ENCODE measurements at places on chromosomes 7 and 10. TPM values are rescaled to one million over a fixed set of nuclear protein-coding genes. Genes with fewer than 3 reads are reported as not detected.

The DPP6 gene
- not detected for total RNA-seq

- peaks cover 18% of the 10 kb centered on the region for H3K4me1 ChIP-seq
- no peaks in the 10 kb centered on the region for H3K36me3 ChIP-seq
- H3K4me3 ChIP-seq = no peak overlapping the region
- H3K27me3 ChIP-seq = no peaks in the 10 kb centered on the region
- no peak overlapping the region for H3K27ac ChIP-seq
Observed at GRCh38 chr10:88944813-88945212, 7.8 kb downstream of the ACTA2 start.

The SFTPD gene
- total RNA-seq = not detected

The NPY4R gene
- not detected for total RNA-seq

DNA sequence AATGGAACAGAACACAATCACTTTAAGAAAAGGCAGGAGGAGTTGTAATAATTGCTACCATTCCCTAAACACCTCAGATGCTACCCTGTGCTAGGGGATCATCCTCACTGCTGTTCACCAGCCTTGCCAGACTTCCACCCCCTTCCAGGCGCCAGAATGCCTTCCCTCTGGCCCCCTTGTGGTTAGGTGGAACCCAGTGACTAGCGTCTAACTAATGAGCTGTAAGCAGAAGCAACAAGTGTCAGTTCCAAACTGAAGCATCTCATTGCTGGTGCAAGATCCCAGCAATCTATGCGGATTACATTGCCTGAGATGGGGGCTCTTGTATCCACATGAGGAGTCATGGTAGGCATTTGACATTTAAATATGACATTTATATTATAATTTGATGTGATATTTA is 86.6 kb downstream of the FRMD4A start:
- DNase-seq = no peak
- H3K36me3 ChIP-seq = no peaks in the 10 kb centered on the region
- no peak overlapping the region for H3K27ac ChIP-seq
- peaks cover 5% of the 10 kb centered on the region for H3K4me1 ChIP-seq
- peaks cover 20% of the 10 kb centered on the region for H3K27me3 ChIP-seq

- DNase-seq = no peak
- peaks cover 18% of the 10 kb centered on the region for H3K4me1 ChIP-seq
- no peak overlapping the region for H3K4me3 ChIP-seq
- no peak overlapping the region for H3K27ac ChIP-seq
- H3K36me3 ChIP-seq = peaks cover 11% of the 10 kb centered on the region
- no peaks in the 10 kb centered on the region for H3K27me3 ChIP-seq
Observed at GRCh38 chr10:48384699-48384982, 78.2 kb downstream of the MAPK8 start.

The CRHR2 gene
- not detected for total RNA-seq

DNA sequence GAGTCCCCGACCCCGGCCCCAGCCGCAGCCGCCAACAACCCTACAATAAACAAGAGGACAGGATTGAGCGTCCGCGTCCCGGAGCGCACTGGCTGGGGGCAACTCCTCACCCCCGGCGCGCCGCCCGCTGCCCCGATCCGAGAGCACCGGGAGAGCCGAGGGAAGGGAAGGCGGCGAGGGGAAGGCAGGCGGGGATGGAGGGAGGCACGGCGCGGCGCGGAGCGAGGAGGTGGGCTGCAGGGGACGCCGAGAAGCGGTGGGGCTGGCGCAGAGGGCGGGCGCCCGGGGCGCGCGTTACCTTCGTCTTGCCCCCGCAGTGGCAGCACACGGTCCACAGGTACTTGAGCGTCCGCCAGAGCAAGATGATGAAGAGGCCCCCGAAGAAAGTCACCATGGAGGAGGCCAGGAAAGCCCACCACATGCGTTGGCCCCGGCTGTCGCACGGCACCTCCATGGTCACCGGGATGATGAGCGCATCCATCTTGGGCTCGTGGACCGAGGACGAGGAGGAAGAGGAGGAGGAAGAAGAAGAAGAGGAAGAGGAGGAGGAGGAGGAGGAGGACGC is 559 bp downstream of the KCNMA1 start:
- H3K4me3 ChIP-seq = peak overlapping the region; percentile 84
- H3K27ac ChIP-seq = no peak overlapping the region
- H3K4me1 ChIP-seq = peaks cover 4% of the 10 kb centered on the region
- peaks cover 78% of the 10 kb centered on the region for H3K27me3 ChIP-seq
- no peaks in the 10 kb centered on the region for H3K36me3 ChIP-seq

DNA sequence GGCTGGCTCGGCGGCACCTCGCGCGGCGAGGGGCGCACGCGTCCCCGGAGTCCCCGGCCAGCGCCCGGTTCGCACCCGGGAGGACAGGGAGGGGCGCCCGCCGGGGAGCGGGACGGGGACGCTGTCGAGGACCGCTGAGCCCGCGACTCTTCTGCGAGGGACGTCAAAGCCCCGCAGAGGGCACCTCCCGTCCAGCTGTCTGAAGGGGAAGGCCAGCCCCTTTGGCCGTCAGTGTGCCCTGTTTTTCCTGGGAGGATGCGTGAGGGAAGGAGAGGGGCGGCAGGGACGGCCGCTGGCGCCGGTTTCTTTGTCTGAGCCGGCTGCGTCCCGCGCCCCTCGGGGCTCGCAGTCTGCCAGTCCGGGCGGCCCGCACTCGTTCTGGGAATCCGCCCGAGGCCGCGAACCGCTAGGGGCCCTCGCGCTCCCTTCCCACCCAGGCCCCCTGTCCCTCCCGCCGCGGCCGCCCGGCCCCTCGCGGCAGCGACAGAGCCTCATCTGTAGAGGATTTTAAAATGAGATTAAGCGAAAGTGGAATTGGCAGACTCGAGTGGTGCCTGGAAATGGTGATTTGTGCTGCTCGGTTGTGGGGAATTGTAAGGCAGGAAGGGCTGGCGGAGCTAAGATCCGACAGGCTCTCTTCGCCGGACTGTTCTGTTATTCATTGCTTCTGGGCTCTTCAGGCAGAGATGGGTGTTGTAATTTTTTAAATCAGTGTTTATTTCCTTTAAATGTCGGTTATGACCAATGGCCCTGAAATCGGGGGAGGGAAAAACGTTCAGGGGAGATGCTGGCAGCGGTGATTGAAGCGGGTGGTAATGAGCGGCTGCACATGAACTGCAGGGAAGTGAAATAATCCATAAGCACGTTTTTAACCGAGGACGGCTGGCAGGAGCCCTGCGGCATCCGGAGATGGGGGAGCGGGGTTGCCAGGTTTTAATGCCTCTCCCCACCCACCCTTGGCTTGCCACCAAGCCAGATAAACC is 618 bp upstream of the RELN start:
- H3K27ac ChIP-seq = no peak overlapping the region
- DNase-seq = peak; percentile 8
- H3K4me3 ChIP-seq = peak overlapping the region; percentile 55

- no peak for DNase-seq
- no peak overlapping the region for H3K27ac ChIP-seq
- peaks cover 7% of the 10 kb centered on the region for H3K27me3 ChIP-seq
- no peaks in the 10 kb centered on the region for H3K36me3 ChIP-seq
- H3K4me1 ChIP-seq = peaks cover 2% of the 10 kb centered on the region
Observed at GRCh38 chr7:158387546-158387891, 200.1 kb downstream of the PTPRN2 start.

DNA sequence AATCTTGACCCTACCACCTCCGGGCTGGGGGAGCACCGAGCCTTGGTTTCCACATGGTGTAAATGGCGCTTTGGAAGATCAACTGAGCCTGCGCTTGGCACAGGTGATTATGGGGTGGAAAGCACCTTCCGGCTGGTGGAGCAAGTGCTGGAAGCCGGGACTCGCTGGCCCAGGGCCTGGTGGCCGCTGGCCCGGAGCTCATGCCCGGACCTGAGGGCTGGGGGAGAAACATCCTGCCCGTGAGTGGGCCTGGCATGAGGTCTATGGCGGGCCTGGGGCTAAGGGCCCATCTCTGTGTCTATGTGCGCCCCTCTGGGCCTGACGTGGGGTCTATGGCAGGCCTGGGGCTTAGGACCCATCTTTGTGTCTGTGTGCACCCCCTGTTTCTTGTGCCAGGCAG is 14.2 kb upstream of the LFNG start:
- H3K4me1 ChIP-seq = peaks cover 26% of the 10 kb centered on the region
- H3K27me3 ChIP-seq = no peaks in the 10 kb centered on the region
- H3K27ac ChIP-seq = no peak overlapping the region
- no peak overlapping the region for H3K4me3 ChIP-seq

DNA sequence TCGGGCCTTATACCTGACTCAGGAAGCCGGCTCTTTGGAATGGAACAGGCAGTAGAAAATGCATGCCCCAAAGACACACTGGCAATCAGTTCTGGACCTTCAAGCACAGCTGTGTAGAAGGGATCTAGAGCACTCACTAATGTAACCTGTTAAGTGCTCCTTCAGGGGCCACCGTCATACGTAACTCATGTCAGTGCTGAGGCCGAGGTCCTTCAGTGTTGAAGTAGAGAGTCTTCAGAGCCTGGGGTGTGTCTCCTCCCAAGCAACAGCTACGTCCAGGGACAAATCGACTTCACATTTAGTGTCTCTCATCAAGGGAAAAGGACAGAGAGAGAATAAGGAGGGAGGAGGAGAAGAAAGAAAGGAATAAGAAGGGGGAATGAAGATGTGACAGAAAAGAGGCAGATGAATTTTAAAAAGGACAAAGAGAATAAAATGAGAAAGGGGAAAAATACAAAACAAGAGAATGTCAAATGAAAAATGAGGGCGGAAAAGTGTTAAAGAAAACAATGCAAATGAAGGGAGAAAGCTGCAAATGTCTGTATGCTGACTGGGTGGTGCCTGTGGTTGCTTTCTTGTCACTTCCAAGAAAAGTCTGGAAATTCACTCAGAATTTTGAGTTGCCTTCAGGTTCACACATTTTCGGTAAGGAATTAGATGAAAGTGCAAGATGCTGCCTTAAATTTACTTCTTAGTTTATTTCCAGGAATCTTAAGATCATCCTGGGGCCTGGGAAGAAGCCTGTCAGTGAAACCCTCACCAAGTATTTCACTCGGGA is 989.4 kb downstream of the GRID1 start:
- H3K36me3 ChIP-seq = no peaks in the 10 kb centered on the region
- DNase-seq = no peak
- H3K27ac ChIP-seq = no peak overlapping the region
- H3K27me3 ChIP-seq = peaks cover 5% of the 10 kb centered on the region

The EPHB4 gene
- 2.9 TPM for total RNA-seq

- peaks cover 2% of the 10 kb centered on the region for H3K4me1 ChIP-seq
- no peaks in the 10 kb centered on the region for H3K36me3 ChIP-seq
- no peak overlapping the region for H3K4me3 ChIP-seq
- H3K27ac ChIP-seq = no peak overlapping the region
Observed at GRCh38 chr10:58152673-58153263, 114.9 kb downstream of the IPMK start.

DNA sequence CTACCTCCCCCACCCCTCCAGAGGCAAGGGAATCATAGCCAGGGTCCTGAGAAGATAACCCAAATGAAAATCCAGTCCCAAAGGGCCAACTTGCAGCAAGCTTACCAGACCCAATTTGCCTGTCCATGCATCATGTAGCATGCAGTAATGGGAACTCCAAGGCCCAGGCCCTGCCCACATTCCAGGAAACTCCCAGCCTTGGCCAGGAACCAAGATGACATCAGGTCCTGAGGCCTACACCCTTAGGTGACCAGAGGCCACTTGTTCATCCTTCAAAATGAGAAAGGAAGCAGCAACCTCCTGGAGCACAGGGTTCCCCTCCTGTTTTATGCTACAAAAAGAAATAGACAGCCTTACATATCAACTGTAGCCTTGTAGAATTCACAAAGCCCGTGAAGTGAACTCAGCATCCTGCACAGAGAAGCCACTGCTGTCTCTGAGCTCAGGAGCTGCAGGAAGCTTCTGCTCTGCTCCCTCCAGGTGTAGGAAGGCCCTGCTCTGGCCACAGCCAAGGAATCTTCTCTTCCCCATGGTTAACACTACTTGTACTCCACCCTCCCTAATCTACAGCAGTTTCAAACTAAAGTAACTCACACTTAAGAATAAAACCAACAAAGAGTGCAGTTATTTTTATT is 30.3 kb upstream of the GRB10 start:
- H3K27ac ChIP-seq = no peak overlapping the region
- H3K36me3 ChIP-seq = no peaks in the 10 kb centered on the region
- no peak overlapping the region for H3K4me3 ChIP-seq
- no peak for DNase-seq
- no peaks in the 10 kb centered on the region for H3K4me1 ChIP-seq

DNA sequence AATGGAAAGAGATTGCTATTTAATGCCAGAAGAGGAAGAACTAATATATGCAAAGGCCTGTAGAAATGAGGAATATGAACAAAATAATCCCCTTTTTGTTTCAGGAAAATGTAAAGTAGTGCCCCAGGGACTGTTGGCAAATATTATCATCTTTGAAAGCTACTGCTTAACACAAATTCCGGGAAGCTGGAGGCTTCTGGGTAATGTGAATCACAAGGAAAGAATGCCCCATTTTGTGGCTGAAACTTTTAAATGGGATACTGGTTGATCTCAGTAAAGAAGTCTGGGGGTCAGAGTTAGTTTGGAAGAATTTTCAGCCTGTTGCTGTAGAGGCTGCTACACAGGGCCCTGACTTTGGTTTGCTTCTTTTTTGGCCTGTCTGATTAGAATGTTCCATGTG is 141.0 kb downstream of the PTEN start:
- H3K27me3 ChIP-seq = no peaks in the 10 kb centered on the region
- H3K27ac ChIP-seq = no peak overlapping the region

DNA sequence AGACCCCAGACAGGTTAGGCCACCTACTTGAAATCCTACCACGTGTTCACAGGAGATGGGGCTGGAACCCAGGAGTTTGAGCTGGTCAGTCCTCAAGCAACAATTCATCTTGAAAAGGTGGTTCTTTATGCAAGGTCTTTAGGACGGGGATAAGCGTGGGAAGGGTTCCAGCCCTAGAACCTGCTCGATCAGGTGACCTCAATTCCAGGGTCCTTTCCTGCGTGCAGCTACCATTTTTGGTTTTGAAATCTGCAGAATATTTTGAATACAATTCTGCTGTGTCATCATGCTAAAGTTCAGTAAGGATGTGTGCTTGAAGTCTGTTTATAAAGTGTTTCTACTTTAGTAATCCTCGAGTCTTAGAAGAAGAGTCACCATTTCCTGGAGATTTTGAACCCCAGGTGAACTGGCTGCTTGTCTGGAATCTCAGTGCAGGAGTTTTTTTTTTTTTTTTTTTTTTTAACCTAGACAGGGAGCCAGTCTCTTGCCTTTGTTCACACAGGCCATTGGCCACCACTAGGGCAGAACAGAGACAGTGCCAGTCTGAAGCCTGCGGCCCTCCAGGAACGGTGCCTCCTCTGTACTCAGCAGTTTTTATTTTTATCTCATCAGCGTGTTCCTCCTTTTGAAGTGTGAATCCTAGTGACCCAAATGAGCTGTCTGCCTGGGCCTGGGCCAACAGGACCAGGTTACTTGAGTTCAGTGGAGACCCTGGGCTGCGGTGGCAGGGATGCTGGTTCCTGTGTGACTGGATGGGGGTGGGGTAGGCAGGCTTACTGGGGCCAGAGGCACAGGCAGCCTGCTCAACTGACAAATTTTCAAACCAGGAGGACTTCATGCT is 54.6 kb downstream of the EEPD1 start:
- no peak for DNase-seq
- H3K27ac ChIP-seq = no peak overlapping the region

- H3K27ac ChIP-seq = no peak overlapping the region
- no peaks in the 10 kb centered on the region for H3K36me3 ChIP-seq
- peak; percentile 21 for DNase-seq
- H3K4me3 ChIP-seq = no peak overlapping the region
- no peaks in the 10 kb centered on the region for H3K4me1 ChIP-seq
- H3K27me3 ChIP-seq = peaks cover 17% of the 10 kb centered on the region
Observed at GRCh38 chr7:132049462-132050304, 493.3 kb upstream of the PODXL start.

- DNase-seq = no peak
- no peak overlapping the region for H3K27ac ChIP-seq
- no peaks in the 10 kb centered on the region for H3K4me1 ChIP-seq
- H3K27me3 ChIP-seq = peaks cover 33% of the 10 kb centered on the region
Observed at GRCh38 chr10:49550563-49550962, 11.6 kb upstream of the ERCC6 start.

- no peak for DNase-seq
- H3K4me1 ChIP-seq = no peaks in the 10 kb centered on the region
- H3K36me3 ChIP-seq = no peaks in the 10 kb centered on the region
- no peaks in the 10 kb centered on the region for H3K27me3 ChIP-seq
- H3K4me3 ChIP-seq = no peak overlapping the region
Observed at GRCh38 chr7:4166807-4167206, 515.3 kb upstream of the FOXK1 start.
